ENCODE measurements at places on chromosomes 11 and 22.

GRCh38 chr22:42684462-42685195 is 35.4 kb upstream of the CYB5R3 start:
- DNase-seq: no peak

DNA sequence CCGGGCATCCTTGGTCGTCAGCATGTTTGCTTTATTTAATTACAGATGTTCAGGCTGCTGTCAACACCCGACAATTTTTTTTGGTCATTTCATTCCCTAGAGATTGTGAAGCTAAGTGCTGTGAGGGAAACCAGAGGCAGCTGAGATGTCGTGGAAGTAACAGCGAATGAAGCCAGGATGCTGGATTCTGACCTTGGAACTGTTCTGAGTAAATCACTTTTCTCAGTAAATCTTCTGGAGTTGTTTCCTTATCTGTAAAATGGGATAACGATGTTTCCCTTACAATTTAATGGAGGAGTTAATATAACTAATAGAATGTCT is 390 bp upstream of the CKAP5 start:
- DNase-seq: no peak

DNA sequence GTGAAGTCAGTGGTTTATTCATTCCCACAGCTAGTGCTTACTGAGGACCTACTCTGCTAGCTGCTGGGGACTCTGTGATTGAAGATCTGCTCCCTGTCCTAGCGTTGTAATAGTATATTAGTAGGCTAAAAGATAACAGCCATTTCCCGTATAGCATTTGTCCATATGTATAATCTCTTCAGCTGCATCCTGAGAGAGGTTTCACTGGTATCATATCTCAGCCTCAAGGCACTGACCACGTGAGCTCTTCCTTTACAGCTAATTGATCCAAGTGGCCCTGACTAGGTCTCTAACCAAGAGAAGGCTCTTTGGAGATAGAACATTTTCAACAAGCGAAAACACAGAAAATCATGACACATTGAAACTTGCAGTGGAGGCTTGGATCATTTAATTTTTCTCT is 110.2 kb downstream of the APIP start:
- no peak for DNase-seq

DNA sequence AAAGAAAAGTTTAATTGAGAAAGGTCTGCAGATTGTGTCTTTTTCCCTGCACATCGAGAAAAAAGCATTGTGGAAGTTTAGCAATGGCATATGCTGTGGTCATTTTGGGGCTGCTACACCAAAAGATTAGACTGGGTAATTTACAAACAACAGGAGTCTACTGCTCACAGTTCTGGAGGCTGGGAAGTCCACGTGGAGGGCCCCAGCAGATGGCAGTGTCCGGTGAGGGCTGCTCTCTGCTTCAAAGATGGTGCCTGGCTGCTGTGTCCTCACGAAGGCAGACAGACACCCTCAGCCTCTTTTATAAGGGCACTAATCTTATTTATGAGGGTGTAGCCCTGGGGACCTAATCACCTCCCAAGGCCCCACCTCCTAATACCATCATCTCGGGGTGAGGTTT is 21.1 kb downstream of the PHF21B start:
- no peak for DNase-seq

DNA sequence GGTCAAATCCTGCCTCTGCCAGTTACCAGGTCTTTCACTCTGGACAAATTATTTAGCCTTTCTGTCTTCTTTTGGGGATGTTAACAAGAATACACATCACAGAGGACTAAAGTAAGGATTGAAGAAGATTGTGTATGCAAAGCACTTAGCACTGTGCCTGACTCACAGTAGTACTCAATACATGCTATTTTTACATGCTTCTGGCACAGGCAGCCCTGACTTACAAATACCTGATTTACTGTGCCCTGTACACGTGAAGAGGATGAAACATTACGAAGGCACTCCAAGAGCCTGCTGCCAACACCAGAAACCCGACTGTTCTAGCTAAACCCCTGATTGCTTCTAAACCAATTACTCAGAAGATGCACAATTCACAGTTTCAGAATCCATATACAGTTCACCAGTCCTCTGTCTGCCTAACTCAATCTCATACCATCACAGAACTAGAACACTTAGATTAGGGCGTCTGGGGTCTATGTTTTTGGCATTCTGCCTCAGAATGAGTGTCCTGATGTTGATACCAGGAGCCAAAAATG is 300.9 kb upstream of the DDI1 start:
- no peak for DNase-seq

DNA sequence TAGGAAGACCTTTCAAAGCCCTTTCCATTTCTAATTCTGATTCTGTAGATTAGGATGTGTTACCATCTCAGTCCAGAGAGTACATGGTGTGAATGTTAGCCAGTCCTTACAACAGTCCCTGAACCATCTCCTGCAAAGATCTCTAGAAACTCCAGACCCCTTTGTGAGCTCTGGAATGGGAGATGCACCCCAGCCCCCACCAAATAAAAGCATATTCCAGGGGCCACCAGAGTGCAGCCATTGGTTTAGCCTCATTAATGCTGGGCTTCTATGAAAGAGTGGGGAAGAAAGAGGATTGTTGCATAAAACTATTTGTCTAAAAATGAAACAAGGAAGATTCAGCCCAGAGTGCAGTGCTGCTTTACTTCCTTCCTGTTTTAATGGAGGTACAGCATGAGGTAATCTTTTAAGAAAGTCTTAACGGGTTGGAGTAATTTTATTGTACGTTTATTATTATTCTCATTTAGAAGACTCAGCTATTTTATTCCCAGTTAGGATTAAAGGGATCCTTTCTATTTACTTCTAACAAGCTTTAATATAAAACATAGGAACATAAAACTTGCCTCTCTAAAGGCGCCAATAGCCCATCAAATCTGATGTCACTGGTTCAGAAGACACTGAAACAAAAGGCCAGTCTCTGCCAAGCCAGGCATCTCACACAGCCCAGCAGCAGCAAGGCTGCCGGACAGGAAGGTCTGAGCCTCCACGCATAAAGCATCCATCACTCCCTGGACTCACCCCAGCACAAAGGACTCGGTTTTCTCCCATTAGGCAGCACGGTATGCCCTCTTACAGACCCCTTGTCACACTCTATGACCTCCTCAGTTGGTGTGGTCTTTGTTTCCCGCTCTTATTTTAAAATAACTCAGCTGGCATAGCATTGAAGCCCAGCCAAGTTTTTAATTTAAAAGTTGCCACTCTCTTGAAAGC is 203.9 kb upstream of the BLID start:
- DNase-seq: no peak

- no peak for DNase-seq
Measured at GRCh38 chr11:76903325-76903724, 42.6 kb downstream of the ACER3 start.

DNA sequence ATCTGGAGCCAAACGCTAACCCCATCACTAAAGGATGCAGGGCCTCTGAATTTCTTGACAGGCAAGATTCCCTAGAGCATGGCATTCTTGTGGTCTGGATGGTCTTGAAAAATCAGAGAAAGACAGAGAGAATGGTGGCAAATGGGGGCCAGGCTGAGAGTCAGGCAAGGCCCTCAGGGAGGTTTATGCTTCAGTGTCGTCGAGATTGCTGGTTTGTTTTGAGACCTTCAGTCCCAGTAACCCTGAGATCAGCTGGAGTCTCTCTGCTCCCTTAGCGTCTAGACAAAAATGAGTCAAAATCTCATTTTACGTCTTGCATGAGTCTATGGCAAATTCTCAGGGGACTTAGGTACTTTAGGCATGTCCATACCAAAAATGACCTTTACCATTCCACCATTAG is 539.3 kb downstream of the SOX6 start:
- no peak for DNase-seq

DNA sequence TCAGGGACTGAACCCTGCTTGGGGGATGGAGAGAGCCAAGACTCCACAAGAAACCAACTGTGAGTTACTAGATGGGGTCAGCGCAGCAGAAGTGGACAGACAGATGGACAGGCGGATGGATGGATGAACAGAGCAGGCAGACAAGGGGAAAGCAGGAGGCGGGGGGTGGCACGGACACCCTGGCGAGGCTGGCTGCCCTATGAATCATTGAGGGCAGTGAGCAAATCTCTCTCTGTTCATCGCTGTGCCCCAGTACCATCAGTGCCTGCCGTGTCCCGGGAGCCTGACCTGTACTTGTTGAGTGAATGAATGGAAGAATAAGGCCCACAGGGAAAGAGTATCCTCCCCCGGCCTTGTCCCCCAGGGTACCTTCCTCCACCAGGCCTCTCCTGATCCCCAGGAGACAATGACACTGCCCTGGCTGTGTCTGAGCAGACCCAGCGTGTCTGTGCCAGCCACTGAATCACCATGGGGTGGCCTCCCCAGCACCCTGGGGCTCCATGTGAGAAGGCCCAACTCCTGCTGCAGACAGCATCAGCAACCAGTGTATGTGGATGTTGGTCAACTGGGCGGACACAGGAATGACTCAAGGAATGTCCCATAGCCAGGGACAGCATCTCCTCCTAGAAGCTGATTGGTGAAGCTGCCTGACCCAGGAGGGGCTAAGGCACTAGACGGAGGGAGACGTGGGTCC is 5.1 kb upstream of the KLHL35 start:
- no peak for DNase-seq

DNA sequence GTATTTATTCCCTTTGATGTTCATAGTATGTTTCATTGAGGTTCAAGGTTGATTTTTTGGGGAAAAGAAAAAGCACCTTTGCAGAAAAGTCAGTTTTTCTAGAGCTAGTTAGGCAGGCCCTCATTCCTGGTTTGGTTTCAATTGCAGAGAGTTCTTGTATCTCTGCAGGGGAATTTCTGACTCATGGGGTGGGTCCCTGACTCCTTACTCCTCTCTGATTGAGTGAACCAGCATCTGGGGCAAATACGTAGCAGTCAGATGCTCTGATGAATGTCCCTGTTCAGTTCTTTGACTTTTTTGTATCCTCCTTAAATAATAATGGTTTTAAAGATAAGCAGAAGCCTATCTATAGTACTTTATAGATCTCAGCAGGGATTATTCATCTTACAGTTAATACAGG is 7.7 kb upstream of the NCR3LG1 start:
- DNase-seq: no peak

DNA sequence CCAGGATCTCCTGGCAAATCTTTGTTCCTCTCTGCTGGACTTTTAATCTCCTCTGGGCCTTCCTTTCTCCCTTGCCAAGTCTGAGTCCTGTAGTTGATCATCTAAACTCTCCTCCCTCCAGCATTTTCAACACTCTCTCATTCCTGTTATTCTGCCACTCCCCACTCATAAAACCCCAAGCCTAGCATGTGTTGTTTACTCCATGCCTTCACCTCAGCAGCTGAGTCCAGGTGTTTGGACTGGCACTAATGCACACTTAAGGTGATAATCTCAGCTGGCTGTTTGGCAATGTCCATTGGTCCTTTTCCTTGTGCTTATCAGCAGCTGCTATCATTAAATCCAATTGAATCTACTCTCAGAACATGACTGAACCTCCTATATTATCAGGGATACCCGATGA is 876.8 kb upstream of the TENM4 start:
- DNase-seq: no peak

DNA sequence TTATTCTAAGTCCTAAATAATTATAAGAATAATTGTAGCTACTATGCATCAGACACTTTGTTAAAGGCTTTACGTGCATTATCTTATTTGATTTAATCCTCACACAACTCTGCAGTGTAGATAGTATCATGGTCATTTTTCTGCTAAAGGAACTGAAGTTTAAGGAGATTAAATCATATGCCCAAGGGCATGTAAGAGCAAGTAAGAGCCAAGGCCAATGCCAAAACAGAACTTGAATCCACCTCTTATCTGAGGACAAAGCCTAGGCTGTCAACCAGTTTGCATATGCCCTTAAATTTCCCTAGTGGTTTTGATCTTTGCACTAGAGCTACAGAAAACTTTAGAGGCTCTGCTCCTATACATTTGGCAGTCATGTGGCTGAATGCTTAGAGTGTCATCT is 65.6 kb upstream of the OR5AK2 start:
- no peak for DNase-seq

- DNase-seq: no peak
Measured at GRCh38 chr11:133122256-133122655, 410.0 kb downstream of the OPCML start.

- DNase-seq: peak; percentile 97
Measured at GRCh38 chr11:61429691-61430582, at the start of the genes CPSF7 and SDHAF2. TSS of gene CPSF7 (minus strand) at chr11:61429975. CDS start at chr11:61429235, 740 bp downstream. TSS of gene SDHAF2 (plus strand) at chr11:61430124. CDS start at chr11:61430147, 23 bp downstream.

DNA sequence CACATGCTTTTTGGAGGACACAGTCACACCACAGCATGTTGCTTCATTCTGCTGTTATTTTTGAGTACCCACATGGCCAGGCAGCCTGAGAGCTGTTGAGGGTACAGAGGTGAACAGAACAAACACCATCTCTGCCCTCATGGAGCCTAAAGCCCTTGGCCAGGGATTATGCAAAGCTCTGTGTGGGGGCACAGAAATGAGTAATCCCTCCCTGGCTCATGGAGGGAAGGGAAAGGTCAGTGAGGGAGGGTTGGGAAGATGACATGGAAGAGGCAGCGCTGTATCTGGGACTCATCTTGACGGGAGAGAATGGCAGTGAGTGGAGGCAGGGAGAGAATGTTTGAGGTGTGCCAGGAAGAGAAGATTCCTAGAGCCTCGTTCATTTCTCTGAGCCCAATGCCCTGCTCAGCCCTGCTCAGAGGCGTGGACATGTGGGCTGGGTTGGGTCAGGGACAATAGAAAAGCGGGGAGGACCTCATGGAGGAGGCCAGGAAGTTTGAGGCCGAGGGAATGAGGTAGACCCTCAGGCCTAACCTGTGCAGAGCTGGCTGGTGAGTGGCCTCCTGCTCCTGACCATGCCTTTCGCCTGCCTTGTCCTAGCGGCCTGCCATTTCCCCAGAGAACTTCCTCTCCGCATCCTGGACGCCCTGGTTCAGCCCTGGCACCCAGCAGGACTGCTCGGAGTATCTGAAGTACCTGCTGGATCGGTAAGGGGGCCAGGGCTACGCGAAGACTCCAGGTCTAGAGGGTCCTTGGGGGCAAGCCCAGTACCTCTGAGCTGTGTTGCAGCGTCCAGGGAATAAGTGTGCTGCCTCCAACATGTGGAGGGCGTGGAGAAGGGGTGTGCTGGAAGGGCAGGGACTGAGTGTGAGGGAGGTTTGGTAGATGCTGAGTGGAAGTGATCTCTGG is 19.8 kb downstream of the USP35 start:
- DNase-seq: no peak

- DNase-seq: no peak
Measured at GRCh38 chr22:40531951-40532900, 104.3 kb downstream of the MRTFA start.

All from CD4-positive, alpha-beta T cell treated with Interleukin-1 beta for 1 hour (primary cell).